Activated CD4-positive, CD25-positive, alpha-beta regulatory T cell (primary cell): ENCODE measurements at places on chromosomes 6 and 20.
A peak's percentile ranks its signal among the peaks of the same experiment; 100 is the strongest.

DNA sequence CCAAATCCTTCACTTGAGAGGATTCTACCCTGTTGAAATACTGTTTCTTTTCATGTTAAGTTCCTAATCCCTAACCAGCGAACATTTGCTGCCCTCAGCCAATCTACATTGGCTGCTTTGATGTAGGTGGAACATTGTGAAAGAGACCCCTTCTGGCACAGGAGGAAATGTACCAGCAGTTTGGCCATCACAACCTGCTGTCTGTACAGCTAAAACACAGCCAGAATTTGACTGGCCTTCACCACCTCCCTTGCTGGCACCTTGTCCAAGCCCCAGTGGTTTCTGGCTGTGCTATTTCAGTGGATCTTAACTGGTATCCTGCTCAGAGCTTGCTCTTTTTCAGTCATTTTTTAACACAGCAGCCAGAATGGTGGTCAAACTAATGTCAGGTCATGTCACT is 202.1 kb upstream of the EPHA7 start:
- no peak for DNase-seq

DNA sequence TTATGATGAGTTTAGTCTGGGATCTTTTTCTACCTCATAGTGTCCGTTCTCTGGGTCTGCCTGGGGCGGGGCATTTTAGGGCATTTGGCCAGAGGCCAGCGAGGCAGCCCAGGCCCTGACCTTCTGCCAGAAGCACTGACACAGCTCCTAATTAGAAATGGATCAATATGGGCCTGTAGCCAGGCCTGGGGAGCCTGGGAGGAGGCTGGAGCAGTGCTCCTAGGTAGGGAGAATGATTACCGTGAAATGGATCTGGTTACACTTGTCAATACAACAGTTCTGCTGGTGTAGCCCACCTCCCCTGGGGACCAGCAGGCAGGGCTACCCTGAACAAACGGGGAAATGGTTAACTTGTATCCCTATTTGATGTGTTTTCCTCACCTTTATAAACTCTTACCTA is 23.0 kb downstream of the RALY start:
- no peak for DNase-seq

GRCh38 chr6:56514395-56514794 is 128.3 kb downstream of the DST start:
- DNase-seq, result no peak

DNA sequence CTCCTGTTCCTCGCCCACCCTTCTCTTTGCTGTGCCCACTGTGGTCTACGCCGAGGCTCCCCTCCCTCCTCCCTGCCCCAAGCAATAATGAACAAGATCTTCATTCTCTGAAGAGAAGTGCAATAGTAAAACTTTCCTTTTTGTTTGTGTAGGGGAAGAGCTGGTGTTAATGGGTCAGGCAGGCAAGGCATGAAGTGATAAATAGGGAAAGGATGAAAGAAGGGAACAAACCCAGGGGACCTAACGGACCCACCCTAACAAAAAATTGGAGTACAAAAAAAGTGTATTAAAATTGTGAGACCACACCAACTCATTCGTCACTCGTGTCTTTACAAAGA is 66.9 kb downstream of the ZBTB2 start:
- DNase-seq, result no peak

GRCh38 chr6:25882051-25882496 is 8.0 kb upstream of the SLC17A3 start:
- no peak for DNase-seq

GRCh38 chr6:12371151-12371550 is 81.0 kb downstream of the EDN1 start:
- no peak for DNase-seq

GRCh38 chr6:34598712-34599111 is 42.6 kb upstream of the SPDEF start:
- DNase-seq, result no peak

- DNase-seq, result no peak
Measured at GRCh38 chr6:15582499-15582898, 80.3 kb downstream of the DTNBP1 start.

DNA sequence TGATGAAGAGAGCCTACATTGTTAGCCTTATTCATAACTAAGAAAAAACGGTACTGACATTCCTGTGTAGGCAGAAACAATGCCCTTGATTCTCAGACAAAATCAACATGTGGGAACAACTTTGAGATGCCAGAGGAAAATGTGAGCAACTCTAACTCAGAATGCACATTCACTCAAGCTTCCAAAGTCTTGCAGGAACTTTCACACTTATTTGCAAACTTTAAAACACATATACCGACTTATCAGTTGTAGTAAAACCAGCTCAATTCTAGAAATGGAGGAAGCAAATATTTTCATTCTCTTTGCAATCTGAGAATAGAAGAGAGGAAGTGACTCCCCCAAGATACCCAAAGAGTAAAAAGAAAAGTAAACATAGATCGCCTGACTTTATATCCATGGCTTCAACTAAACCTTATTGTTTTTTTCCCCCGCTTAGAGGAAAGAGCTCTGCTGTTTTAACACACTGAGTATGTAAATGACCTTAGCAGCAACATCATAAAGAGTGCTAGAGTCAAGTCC is 117.6 kb downstream of the EPB41L2 start:
- DNase-seq, result no peak

DNA sequence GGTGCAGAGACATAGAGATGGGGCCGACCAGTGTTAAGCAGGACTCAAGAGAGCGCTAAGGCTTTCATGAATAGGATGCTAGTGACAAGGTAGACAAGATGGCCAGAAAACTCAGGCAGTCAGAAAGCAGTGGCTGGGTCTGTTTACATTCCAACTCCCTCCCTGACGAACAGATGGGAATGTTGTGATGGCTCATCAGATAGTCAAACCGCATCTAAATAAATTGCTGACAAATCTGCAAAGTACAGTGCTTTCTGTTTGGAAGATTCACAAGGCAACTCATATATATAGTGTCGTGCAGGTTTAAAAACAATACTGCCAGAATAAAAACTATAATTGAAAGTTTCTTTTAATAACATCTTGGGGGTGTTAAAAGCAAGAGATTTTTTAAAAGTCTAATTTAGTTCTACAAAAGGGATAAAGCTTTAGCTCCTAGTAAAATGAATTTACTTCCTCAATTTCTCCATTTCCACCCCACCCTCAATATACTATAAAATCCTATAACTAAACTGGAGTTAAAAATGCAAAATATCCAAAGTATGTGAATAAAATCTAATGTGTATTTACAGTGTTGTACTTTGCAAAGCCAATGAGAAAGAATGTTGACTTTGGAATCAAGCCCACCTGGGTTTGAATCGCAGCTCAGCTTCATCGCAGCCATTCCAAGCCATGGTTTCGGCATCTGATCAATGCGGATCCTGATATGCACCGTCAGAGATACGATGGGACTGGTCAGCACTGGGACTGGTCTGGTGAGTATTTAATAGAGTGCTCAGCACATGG is 247.3 kb upstream of the PDE10A start:
- DNase-seq, result no peak

DNA sequence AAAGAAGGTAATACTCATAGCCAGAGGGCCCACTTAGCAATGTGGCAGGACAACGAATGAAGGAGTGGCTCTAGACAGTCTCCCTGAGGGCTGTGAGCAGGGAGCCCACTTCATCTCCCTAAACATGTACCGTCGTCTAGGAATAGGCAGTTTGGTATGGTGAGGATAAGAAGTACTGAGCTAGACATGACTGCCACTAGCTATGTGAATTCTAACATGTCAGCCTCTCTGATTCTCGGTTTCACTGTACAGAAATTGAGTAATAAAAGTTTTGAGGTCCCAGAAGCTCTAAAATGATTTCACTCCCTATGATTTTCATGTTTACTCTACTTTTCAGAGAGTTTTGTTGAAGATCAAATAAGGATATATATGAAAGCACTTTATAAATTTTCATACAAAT is 107.1 kb downstream of the AHI1 start:
- no peak for DNase-seq

- no peak for DNase-seq
Measured at GRCh38 chr6:18352842-18353241, 34.3 kb upstream of the RNF144B start.

- no peak for DNase-seq
Measured at GRCh38 chr6:111201244-111201554, 113.9 kb downstream of the SLC16A10 start.

- no peak for DNase-seq
Measured at GRCh38 chr6:25229671-25230321, 49.4 kb upstream of the CARMIL1 start.

GRCh38 chr6:36443471-36444428 is 950 bp downstream of the KCTD20 start:
- no peak for DNase-seq

DNA sequence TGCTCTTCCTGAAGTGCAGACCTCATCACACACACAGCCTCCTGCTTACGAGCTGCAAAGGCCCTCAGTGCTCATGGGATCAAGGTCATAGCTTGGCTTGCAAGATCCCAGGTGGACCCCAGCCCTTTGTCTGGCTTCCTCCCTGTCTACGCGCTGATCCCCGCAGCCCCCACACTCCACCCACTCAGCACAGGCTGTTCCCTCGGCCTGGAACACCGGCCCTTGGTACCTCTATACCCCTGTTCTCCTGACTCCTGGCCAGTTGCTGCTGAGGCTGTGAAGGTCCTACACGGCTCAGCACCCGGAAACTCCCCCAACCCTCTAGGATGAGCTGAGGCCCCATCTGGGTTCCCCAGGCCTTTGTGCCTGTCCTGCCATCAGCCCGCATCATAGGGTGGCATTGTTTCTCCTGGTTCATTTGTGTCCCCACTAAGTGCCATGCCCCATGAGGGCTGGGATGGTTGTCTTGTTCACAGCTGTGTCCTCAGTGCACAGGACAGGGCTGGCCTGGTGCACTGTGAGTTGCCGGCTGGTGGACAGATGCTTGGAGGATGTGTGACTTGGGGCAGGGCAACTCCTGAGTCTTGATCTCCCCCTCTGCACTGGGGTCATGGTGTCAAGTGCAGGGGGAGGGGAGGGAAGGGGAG is 57.0 kb downstream of the ADNP start:
- no peak for DNase-seq

GRCh38 chr20:56247954-56248782 is at the start of gene MC3R:
MC3R (plus strand) TSS chr20:56248732; CDS start chr20:56248844, 112 bp downstream.
- DNase-seq, result no peak

- DNase-seq, result peak; percentile 36
Measured at GRCh38 chr20:32743237-32744112, at the start of gene COMMD7. COMMD7 (minus strand) TSS chr20:32743467; CDS start chr20:32743391, 76 bp downstream.

GRCh38 chr6:57267586-57268293 is 45.6 kb upstream of the RAB23 start:
- no peak for DNase-seq

DNA sequence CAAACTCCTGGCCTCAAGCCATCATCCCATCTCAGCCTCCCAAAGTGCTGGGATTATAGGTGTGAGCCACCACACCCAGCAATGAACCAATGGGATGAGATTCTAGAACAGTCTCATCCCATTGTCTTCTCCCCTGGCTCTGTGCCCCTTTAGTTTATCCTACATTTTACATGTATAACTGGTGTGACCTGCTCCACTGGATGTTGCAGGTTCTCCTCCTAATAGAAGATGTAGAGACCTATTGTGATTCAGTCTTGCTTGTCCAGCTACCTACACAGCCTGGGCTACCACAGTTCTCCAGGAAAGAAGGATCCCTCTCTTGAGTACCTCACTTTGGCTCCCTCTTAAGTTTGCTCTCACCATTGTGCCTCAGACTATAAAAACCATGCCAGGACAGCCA is 2.0 kb upstream of the FKBPL start:
- no peak for DNase-seq

DNA sequence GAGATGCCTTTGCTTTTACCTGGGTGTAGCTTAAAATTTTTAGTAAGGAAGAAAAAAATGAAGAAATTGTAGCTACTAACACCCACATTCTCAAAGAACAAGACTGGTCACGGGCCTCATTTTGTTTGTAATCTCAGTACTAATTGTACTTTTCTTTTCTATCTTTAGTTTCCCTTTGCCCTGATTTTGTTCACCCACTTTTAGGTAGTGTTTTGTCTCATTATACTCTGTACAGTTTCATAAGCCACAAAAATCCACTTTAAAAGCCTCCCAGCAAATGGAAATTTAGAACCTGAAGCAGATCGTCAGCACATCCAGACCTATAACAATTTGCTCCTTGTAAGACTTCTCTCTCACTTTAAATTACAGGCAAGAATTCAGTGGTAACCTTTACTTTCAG is 43.3 kb downstream of the TP53INP2 start:
- DNase-seq, result no peak

DNA sequence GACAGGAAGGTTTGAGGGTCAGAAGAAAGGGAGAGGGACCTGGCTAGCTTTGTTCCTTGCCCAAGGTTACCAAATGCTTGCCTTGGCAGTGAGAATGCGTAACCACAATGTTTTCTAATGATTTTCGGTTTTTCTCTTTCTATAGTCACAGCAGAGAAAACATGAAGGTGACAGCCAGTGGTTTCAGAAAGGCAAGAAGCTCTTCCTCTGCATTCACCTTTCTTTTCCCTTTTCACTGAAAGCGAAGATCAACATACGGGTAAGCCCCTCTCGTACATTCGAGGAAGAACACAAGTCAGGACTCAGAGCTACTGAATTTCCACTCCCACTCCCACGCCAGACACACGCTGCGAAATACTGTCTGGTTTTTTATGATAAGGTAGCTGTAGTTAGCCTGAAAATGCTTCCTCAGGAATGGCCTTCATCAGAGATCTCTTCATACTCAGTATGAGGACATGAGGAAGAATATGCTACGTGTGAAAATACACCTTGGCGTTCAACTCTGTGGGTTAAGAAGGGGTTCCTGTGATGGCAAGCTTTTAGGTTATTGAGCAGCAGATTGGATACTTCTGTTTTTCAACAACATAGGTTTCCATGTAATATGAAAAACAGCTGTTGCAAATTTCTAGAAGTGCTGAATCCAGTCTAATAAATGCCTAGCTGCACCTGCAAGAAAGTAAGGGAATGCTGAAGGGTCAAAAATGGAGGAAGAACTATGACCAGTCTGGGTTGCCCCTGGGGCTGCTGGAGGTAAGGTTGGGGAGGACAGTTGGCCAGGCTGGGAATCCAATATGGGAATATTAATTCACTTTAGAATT is 7.4 kb upstream of the CD83 start:
- no peak for DNase-seq

- DNase-seq, result no peak
Measured at GRCh38 chr6:79797912-79798311, 149.4 kb downstream of the ELOVL4 start.

GRCh38 chr6:20658516-20658915 is 124.3 kb downstream of the CDKAL1 start:
- no peak for DNase-seq

DNA sequence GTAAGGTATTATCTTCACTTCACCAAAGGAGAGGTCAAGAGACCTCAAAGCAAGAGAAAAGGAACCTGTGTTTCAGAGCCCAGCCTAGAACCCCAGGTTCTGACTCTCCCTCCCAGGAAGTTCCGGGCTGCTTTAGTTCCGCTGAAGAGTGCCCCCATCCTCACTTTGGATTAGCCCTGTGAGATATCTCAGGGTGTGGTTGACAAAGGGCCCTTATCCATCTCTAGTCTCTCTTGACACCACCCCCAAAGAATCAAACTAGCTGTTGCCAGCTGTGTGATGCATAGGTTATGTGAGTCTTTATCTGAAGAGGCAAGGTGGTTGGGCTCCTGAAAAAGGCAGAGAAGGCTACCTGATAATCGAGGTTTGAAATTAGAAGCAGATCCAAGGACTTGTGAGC is 20.6 kb downstream of the BRPF3 start:
- DNase-seq, result no peak

GRCh38 chr6:144316862-144317195 is 31.7 kb downstream of the UTRN start:
- no peak for DNase-seq

GRCh38 chr6:106005954-106006353 is 80.2 kb upstream of the PRDM1 start:
- DNase-seq, result no peak
